ENCODE measurements at places on chromosomes 5 and 9. TPM values are rescaled to one million over a fixed set of nuclear protein-coding genes. Genes with fewer than 3 reads are reported as not detected.
A peak's percentile ranks its signal among the peaks of the same experiment; 100 is the strongest.

GRIN1 gene
- 0.12 TPM for polyA plus RNA-seq

JAK2 gene
- polyA plus RNA-seq: 15.5 TPM

FGF18 gene
- polyA plus RNA-seq: 0.40 TPM

RC3H2 gene
- polyA plus RNA-seq: 38.0 TPM

CCDC171 gene
- polyA plus RNA-seq: 4.4 TPM

GRCh38 chr9:77013206-77013931, 6.1 kb upstream of the FOXB2 start:
- no peak for DNase-seq

DNA sequence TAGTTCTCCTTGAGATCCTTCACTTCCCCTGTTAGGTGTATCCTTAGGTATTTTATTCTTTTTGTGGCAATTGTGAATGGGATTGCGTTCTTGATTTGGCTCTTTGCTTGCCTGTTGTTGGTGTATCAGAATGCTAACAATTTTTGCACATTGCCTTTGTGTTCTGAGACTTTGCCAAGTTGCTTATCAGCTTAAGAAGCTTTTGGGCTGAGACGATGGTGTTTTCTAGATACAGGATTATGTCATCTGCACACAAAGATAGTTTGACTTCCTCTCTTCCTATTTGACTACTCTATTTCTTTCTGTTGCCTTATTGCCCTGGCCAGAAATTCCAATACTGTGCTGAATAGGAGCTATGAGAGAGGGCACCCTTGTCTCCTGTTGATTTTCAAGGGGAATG, 609.4 kb upstream of the COX7C start:
- no peak for DNase-seq

GRCh38 chr5:173233347-173234128, 1.5 kb downstream of the NKX2-5 start:
- no peak for DNase-seq

C7 gene
- 202 TPM for polyA plus RNA-seq

DNA sequence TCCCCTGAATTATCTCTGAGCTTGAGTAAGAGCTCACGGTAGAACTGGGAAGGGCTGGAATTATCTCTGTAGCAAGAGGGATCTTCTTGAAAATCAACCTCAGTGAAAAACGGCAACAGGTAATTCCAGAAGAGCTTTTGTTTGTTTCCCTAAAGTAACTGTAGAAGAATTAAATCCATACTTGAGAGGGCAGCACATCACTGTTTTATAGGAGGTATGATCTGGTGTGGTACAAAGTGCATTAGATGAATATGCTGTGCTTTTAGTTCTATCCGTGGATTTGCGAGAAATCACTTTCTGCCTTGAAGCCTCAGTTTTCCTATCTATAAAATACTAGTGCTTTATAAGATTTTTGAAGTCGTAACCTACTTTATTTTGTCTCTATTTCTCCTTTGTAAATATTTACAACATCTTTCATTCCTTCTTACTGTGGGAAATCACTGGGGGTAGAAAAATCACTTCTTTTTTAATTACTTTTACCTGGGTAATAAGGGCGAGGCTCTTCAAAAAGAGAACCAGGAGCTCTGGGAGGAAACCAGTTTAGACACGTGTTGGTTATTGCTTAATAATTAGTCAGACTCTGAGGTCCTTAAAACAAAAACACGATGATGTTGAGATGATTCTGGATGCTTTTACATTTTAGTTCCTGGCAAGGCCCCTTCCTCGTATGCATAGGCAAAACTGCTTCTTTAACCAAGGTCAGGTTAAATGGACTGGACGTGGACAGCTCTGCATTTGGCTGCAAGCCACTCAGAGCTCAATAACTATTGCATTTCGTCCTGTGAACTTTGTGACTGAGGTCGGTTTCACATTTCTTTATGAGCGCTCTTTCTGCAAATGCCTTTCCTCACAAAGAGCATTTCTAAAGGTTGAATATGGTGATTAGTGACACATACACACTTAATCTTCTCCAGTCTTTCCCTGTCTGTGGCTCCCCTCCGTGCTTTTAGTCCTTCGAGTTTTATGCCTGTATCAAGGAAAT, 376.1 kb downstream of the BRINP1 start:
- no peak for DNase-seq

- DNase-seq: no peak
Measured at GRCh38 chr5:149174847-149175234, 33.5 kb downstream of the ABLIM3 start.

KCNV2 gene
- 0.09 TPM for polyA plus RNA-seq

FOXD4L6 gene
- polyA plus RNA-seq: not detected

ZFP37 gene
- 14.4 TPM for polyA plus RNA-seq

DNA sequence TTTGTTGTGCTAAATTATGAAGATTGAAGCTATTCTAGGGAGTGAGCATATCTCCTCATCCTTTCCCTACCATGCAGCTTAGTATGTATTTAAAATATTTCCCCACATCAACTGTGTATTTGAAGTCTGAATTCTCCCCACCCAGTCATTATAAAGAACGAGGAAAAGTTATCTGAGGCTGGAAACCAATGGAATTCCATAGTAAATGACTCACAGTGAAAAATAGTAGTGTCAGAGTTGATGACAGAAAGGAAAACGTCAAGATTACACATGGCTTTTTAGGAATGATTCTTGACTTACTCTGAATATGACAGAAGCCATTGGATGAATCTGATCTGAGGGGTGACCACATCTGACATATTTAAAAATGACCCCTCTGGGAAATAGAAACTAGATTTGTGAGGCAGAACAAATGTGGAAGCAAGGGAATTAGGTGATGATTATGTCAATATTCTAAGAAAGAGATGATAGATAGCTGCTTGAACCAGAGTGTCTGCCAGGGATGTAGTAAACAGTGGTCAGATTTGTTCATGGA, 1768.9 kb upstream of the CDH9 start:
- DNase-seq: no peak

PCDHB4 gene
- 1.7 TPM for polyA plus RNA-seq

ZFP62 gene
- polyA plus RNA-seq: 56.2 TPM

DNA sequence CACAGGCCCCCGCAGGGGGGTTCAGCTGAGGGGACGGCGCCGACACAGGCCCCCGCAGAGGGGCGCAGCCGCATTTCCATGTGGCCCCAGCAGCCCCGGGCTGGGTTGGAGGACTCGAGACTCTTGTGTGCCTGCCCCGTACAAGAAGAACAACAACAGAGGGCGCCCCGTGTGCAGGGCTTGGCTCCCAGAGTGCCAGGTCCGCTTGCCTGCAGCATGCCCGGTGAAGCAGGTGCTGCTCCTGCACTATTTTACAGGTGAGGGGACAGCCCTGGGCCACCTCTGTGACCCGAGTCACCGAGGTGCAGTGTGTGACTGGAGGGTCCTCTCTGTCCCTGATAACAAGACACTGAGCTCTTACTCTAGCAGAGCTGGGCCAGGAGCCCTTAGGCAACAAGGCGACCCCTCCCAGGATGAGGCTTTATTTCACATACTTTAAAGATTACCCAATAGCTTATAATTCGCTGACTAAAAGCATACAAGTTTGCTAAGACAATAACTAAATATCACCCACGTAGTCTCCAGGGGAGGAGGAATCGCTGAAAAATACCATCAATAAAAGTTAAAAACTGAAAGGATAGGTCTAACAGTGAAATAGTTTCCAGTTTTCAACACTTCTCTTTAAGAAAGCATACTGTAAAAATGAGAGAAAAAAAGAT, 41.7 kb upstream of the SLC9A3 start:
- DNase-seq: no peak

DNA sequence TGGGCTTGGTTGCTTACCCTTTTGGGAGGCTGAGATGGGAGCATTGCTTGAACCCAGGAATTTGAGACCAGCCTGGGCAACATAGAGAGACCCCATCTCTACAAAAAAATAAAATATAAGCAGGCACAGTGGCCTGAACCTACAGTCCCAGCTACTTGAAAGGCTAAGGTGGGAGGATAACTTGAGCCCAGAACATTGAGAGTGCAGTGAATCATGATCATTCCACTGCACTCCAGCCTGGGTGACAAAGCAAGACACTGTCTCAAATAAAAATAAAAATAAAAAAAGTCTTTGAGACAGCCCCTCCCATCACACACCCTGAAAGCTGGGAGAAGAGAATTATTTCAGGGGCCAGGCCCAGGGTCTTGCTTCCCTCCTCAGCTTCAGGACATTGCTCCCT, 251.8 kb downstream of the BRINP1 start:
- no peak for DNase-seq

SMIM33 gene
- not detected for polyA plus RNA-seq

SLC4A9 gene
- polyA plus RNA-seq: 19.5 TPM

GRCh38 chr9:131302244-131303075, 12.9 kb downstream of the PLPP7 start:
- no peak for DNase-seq

SPAG8 gene
- polyA plus RNA-seq: 5.3 TPM

DNA sequence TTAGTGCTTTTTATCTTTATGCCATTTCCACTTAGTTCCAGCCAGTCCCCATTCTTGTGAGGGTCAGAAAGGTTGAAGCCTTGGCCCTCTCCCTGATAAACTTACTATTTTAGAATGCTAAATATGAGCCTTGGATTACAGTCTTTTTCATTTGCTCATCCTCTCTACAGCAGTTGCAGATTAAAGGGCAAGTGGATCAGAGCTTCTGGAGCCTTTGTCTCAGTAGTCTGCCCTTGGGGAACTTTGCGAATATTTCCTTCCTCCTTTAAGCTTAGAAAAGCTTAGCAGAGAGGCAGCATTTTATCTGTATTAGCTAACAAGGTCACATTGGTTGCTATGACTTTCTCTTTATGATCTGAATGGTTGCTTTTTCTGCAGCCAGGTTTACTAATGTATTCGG, 11.5 kb downstream of the FSD1L start:
- DNase-seq: no peak

HABP4 gene
- polyA plus RNA-seq: 22.5 TPM

- DNase-seq: no peak
Measured at GRCh38 chr5:174120401-174121005, 75.0 kb downstream of the NSG2 start.

GRCh38 chr5:31122998-31123951, 70.2 kb upstream of the CDH6 start:
- DNase-seq: no peak

DNA sequence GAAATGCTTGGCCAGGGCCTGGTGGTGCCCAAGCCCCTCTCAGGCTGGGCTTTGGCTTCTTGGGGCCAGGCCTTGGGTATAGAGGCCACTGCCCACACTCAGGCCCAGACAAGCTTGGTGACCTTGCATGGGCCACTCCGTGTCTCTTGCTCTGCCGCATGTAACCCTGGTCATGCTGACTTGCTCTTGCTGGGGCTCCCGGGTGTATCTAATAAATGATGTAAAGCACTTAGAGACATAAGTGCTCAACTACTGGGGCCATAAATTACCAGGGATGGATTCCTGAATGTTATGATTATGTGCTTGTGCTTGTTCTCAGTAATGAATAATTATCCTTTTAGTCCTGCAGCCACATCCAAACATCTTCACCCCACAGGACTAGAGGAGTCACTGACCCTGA, 54.0 kb downstream of the C5orf15 start:
- DNase-seq: no peak

- DNase-seq: no peak
Measured at GRCh38 chr5:179603308-179603707, 20.2 kb downstream of the HNRNPH1 start.

IPPK gene
- polyA plus RNA-seq: 10.2 TPM

ZNF618 gene
- polyA plus RNA-seq: 40.2 TPM

SHROOM1 gene
- 12.1 TPM for polyA plus RNA-seq

DNA sequence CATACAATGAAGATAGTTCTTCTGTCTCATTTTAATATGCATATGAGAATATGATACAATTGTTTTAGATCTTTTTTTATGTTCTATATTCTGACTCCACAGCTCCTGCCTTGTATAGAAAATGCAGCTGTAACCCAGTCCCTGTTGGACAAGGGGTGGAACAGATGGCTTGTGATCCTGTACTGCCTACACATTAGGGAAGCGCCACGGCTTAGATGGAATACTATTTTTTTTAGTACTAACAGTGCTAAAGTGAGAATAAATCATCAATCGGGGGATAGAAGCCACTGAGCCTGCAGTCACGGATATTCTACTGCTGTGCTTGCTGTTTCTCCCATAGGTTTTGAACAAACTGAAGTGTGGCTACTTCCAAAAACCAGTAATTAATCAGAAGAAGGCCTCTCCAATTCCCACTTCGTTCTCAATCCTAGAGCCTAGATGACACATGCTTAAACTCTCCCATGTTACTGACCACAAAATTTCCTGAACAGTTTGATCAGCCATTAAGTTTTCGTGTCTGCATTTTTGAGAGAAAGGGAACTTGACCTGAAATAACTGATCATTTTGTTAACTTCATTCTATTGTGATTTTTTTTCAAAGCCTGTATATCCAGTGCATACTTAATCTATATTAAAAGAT, 150.3 kb downstream of the CDH18 start:
- no peak for DNase-seq

- no peak for DNase-seq
Measured at GRCh38 chr5:147530530-147531389, 20.9 kb upstream of the DPYSL3 start.

- DNase-seq: no peak
Measured at GRCh38 chr9:100803956-100804355, 224.6 kb upstream of the PLPPR1 start.

- DNase-seq: no peak
Measured at GRCh38 chr9:113648586-113648985, 185.1 kb downstream of the RGS3 start.

FCN1 gene
- 2.7 TPM for polyA plus RNA-seq

DNA sequence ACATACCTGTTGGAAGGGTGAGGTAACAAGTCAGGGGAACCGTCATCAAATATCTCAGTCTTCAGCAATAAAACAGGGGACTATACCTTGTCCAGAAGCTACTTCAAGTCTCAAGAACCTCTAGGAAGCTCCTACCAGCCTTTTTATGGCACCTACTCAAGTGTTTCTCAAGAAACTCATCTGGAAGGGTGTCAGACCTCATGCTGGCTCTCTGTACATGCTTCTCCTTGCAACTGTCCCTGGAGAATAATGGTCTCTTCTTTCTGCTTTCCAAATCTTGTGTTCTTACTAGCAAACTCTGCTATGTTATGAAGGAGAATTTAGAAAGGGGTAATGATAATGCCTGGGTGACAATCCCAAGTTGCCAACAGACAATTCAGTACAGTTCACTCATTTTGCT, 8.3 kb upstream of the PTAR1 start:
- no peak for DNase-seq

BRD9 gene
- 37.3 TPM for polyA plus RNA-seq

- DNase-seq: no peak
Measured at GRCh38 chr5:154749491-154749890, 5.7 kb upstream of the LARP1 start.

DNA sequence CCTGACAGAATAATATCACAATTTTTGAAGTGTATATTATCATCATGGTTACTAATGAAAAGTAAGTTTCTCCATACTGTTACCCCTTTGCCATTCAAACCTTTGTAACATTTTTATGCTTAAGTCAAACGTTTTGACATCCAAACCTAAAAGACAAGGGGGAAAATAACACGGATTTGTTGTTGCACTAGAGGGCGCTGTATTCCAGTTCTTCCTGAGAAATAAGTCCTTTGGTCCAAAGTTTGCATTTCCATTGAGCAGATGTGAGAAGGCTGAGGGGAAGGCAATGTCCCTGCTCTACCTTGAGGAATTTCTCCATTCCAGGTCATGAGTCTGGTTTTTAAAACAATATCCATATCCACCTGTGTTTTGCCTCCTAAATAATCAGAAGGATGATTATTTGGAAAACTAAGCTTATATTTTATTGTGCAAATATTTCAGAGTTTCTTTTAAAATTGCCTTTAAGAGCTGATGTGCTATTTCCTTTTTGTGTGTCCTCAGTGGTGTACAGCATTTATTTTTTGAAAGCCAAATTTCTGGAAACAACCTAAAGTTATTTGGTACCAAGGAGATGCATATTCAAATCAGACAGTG, 9.7 kb downstream of the LECT2 start:
- DNase-seq: peak; percentile 69

GRCh38 chr9:33117306-33117705, 40.8 kb upstream of the SMU1 start:
- no peak for DNase-seq

All from right renal pelvis (tissue), 4 donors.